ENCODE measurements at places on chromosomes 6 and 20. TPM values are rescaled to one million over a fixed set of nuclear protein-coding genes. Genes with fewer than 3 reads are reported as not detected.

DNA sequence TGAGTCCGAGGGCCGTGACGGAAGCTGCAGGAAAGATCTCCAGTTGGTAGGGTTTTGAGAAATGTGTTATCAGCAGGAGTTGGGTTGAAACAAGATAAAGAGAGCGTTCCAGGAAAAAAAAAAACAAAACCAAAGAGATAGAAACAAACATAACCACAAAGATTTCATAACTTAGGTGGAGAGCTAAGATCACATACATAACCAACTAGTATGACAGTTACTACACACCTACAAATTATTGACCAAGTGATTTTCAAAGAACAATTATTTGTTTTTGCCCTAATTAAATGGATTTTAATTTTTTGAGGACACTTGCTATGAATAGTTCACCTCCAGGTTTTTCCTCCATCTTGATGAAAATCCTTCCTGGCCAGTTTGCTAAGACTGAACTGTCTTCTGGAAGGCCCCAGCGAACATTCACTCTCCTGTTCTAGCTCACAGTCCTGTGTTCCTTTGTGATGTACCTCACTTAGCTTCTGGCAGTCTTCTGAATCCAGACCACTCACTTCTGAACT lies 69.4 kb downstream of the SNX9 start:
- no peak for DNase-seq

GRCh38 chr20:18090044-18090443 lies 32.3 kb upstream of the OVOL2 start:
- DNase-seq = no peak

DNA sequence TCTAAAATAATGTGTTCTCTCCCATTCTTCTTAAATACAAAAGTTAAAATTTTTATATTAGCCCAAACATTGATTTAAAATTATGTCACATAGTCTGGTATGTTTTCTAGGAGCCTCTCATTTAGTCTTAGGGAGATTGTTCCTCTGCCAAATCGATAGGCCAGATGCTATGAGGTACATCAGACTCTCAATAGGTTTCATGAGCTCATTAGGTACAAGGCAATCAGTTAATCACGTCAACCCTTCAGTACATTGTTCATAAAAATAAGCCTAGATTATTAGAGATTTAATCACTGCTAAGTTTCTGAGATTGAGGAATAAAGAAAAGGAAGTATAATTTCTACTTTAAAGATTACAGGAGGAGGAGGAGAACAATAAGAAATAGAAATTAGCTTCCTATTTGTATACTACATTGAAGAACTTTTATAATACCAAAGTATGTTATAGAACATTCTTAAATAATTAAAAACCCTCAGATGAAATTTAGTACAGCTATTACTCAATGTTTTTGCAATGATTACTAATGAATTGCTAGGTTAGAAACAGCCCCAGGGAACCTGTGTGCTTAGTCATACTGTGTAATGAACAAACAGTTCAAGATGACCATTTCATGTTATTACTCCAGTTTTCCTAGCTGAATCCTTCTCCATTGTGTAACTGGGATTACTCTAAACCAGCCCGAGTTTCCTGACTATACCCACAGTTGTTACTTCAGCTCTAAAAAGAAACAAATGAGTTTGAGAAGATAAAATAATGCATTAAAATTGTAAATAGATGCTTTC lies 117.0 kb downstream of the BMP5 start:
- DNase-seq = peak; percentile 10

- no peak for DNase-seq
These were observed 557.8 kb downstream of the HACE1 start for GRCh38 chr6:104301951-104302350.

- DNase-seq = peak; percentile 6
These were observed 18.7 kb upstream of the COL10A1 start for GRCh38 chr6:116144605-116145004.

DNA sequence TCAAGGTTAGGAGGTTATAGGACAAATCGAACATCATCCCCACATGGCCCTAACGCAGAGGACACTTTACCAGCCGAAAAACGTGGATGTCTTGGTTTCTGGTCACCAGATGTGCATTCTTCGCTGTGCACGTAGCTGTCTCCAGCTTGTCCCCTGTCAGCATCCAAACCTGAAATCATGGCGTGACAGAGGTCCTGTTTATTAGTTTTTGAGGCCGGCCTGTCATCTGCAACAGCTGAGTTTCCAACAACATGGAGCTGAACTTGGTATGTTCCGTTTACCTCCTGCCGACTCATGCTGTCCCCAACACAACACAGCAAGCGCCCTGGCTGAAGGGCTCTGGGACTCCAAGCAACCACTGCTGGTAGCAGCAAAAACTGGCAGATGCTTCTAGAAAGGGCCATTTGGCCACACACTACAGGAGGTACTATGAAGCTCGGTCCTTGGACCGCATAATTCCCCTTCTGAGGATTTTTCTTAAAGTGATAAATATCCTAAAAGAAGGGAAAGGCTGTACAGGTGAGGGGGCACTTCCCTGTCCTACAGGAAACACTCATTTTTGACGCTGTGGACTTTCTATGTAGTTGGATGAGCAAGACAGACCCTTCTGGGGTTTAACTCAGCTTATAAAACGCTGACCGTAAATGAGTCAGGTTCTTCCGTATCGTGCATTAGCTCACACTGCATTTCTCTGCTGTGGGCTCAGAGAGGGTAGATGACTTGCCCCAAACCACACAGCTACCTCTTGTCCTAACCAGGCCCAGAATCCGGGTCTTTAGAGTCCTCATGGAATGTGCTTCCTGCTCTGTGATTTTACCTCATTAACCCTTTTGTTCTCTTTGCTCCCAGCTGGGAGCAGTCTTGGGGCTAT lies 79.7 kb upstream of the NFATC2 start:
- no peak for DNase-seq

SMPDL3A gene
- 34.2 TPM for polyA plus RNA-seq

- peak; percentile 77 for DNase-seq
These were observed 577 bp upstream of the SLC24A3 start for GRCh38 chr20:19211661-19212468.

DNA sequence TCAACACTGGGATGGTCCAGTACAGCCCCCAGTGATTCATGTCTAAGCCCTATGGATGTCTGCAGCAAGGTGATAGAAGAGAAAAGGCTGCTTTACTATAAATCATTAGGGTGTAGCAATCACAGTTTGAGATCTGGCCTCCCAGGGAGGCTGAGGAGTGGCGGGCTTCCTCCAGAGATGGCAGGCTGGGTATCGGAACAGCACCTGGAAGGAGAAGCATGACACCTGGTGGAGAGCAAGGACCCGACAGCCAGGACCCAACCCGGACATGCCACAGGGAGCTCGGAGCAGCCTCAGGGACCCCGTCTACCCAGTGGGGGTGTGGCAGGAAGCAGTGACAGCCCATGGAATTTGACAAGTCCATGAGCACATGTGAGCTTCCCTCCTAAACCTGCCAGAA lies 114.8 kb upstream of the CD93 start:
- DNase-seq = peak; percentile 75

- DNase-seq = peak; percentile 3
These were observed 60.9 kb downstream of the GFRAL start for GRCh38 chr6:55388211-55388610.

DNA sequence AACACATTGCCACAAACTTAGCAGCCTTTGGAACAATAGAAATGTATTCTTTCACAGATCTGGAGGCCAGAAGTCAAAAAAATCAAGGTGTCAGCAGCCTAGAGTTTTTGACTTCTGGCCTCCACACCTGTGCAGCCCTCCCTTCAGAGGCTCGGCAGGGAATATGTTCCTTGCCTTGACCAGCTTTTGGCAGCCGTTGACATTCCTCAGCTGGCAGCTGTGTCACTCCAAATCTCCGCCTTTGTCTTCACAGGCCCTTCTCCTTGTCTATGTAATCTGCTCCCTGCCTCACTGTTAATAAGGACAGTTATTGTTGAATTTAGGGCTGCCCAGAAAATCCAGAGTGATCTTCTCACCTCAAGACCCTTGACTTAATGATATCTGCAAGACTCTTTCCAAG lies 17.2 kb upstream of the AHI1 start:
- DNase-seq = no peak

DNA sequence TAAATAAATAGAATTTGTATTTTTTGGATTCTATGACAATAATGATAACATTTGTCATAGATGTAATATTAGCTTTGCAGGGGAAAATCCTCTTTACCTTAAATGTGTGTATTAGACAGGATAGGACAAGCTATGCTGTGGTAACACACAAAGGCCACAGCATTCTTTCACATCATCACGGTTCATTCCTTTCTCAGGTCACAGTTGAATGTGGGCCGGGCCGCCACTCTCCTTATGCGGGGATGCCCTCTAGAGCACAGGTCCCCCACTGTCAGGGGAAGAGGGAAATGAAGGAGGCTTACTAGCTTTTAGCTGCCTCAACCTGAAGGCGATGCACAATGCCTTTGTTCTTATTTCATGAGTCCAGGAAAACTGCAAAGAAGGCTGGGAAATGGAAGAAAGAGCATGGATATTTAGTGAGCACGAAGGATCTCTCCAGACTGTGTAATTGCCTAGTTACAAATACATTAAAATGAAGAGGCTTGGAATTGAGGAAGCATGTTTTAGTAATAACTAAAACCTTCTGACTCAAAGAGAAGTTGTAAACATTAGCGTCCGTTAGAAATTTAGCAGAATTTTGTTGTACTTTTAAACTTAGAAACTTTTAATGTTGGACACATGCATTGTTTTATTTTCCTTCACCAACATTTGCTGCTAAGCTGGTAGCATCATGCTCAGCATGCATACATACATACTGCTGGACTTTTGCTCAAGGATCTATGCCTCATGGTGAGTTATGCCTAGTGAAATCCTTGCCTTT lies 248.9 kb upstream of the FOXQ1 start:
- no peak for DNase-seq

WFDC5 gene
- polyA plus RNA-seq = not detected

PPP2R5D gene
- polyA plus RNA-seq = 21.0 TPM

DNA sequence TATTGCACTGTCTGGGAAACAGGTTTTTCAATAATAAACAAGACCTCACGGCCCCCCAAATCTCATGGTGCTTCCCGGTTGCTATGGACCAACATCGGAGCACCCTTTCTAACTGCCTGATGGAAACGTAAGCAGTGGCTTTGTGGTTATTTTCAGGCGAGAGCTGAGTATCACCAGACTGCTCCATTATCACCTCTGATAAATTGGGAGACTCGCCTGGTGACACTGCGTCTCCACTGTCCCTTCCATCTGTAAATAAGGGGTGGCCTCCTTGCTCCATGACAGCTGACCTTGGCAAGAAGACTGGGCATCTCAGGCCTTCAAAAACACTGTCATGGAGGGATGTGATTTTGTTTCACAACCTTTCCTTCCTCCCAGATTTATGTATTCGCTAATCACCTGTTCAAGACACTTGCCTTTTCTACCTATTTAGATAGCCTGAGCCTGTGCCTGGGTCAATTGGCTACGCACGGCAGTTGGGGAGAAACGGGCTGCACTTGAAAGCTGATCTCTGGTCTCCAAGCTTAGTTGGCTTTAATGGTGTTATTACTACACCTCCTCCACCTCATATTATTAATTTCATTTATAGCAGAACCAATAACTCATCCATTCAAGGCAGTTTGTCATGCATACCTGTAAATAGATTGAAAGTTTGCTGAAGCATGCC lies 17.7 kb upstream of the CDH4 start:
- DNase-seq = no peak

DNA sequence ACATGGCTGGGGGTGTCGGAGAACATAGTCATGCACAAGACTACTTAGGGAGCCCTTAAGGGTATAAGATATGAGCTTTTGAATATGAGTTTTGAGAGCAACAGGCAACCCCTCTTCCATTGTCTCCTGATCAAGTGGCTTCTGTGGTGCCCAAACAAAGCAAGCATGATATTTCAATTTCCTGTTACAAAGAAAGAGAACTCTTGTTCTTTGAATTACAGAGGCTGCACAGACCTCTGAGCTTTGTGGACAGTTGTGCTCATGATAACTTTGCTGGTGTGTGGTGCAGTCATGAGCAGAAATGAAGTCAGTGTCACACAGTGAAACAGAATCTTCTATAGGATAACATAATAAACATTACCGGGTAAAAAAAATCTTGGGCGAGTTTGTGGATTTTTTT lies 66.8 kb upstream of the THEMIS start:
- peak; percentile 4 for DNase-seq

STMND1 gene
- not detected for polyA plus RNA-seq

GRCh38 chr6:21208796-21209186 lies 384.8 kb upstream of the SOX4 start:
- no peak for DNase-seq

- no peak for DNase-seq
These were observed 4.0 kb downstream of the PNRC1 start for GRCh38 chr6:89084542-89084941.

DNA sequence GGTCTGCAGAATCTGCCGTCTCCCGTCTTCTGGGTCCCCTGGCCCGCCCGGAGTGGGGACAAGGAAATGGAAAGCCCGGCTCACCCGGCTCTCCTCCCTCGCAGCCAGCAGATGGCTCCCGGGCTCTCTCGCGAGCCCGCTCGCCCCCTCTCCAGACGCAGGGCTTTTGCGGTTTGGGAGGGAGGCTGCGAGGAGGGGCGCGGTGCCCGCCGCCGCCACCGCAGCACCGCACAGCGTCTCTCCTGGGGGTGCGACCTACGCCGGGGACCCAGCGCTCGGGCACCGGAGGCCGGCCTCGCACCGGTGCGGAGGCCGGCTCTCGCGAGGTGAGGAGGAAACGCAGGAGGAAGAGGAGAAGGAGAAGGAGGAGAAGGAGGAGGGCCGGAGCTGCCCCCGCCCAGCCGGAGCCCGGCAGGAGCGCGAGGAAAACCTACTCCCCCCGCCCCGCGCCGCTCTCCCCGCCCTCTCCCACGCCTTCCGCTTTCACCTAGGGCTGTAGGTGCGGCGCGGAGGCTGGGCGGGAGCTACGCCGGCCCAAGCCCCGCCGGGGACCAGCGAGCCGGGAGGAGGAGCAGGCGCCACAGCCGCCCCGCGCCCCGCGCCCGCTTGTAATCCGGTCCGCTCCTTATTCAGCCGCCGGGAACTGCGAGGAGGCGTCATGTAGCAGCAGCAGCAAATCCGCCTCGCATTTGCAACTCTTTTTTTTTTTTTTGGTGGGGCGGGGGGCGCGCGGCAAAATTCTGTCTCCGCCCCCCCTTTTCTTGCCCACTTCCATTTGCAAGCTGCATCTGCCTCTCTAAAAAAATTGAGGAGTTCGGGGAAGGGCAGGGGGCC lies at the start of gene CARMIL1:
Gene CARMIL1 (plus strand): TSS at position 461 of the 834 bp plus-strand sequence. CDS start 422 bp downstream, outside the sequence.
- peak; percentile 95 for DNase-seq

GRCh38 chr20:13868331-13868730 lies 83.5 kb downstream of the NDUFAF5 start:
- DNase-seq = no peak

- no peak for DNase-seq
These were observed 96.8 kb downstream of the COL12A1 start for GRCh38 chr6:75109022-75109421.

GRCh38 chr20:9570612-9571011 lies 56.2 kb downstream of the LAMP5 start:
- no peak for DNase-seq

GRCh38 chr20:15945289-15945688 lies 628.0 kb downstream of the KIF16B start:
- no peak for DNase-seq

All from stomach (tissue), 19 donors.